Left kidney (tissue), 8 donors: ENCODE measurements at places on chromosomes 16 and 17.
A peak's percentile ranks its signal among the peaks of the same experiment; 100 is the strongest.

- no peak for DNase-seq
Measured at GRCh38 chr17:77273397-77274085, 132.8 kb downstream of the SEC14L1 start.

DNA sequence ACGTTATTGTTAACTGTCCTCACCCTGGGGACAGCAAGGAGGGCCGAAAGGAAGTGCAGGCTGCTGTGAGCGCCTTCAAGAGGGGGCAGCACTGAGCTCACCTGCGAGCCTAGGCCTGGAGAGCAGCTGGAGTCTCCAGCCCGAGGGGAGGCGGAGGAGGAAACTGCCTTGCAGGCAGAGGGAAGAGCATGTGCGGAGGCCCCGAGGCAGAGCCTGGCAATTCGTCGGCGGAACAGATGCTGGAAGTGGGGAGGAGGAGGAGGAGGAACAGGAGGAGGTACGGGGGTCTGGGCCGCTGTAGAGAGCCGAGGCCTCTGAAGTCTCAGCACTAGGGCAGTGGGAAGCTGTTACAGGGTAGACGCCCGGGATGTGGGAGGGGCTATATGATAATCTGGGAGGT is 49.6 kb upstream of the PLCG2 start:
- no peak for DNase-seq

DNA sequence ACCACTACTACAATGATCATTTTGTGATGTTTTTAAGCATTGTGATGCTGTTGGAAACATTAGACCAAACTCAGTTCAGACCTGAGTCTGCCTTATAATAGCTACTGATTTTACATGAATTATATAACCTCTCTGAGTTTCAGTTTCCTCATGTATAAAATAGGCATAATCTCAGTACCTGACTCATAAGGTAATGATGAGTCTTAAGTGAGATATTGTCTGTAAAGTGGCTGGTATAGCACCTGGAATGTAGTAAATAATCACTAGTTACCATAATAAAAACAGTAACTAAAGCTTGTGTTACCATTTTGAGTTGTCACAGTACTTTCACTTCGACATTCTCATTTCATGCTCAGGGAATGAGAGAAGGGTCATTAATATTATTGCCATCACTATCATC is 381.5 kb upstream of the SALL1 start:
- no peak for DNase-seq

GRCh38 chr16:11105038-11105903 is 150.7 kb downstream of the SOCS1 start:
- DNase-seq: peak; percentile 28

DNA sequence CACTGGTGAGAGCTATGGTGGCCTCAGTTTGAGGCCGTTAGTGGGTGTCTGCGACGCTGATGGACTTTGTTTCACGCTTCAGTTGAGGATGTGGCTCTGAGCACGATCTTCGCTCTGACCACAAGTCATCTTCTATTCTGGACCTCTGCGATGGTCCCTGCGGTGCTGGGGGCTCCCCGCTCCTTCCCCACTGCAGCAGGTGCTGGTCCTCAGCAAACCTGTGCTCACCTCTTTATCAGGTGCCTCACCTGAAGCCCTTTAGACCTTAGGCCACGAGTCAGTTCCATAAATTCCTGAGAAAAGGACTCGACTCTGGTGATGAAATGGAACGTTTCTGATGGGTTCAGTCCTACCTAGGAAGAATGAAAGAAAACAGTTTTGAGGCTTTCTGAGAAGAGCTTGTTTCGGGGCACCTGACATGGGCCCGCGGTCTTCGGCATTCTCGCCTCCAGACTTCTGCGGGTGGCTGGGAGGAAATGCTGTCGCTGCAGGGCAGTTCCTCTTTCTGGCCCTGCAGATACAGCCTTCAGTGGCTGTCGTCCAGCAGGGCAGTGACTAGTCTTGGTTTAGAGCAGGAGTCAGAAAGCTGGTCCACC is 4.7 kb downstream of the KCTD5 start:
- DNase-seq: no peak

DNA sequence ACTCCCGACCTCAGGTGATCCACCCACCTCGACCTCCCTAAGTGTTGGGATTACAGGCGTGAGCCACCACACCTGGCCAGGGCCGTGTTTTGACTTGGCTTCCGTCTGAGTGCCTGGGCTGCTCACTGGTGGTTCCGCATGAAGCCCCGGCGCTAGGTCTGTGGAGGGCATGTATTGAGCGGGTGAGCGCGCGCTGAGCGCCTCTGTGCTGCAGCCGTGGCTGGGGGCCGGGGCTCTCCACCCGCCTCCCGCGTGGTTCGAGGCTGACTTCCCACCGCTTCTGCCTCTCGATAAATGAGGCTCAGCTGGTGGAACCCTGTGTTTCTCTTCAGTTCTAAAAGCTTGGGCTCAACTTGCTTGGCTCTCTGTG is 38.9 kb upstream of the ATP2A3 start:
- DNase-seq: no peak

DNA sequence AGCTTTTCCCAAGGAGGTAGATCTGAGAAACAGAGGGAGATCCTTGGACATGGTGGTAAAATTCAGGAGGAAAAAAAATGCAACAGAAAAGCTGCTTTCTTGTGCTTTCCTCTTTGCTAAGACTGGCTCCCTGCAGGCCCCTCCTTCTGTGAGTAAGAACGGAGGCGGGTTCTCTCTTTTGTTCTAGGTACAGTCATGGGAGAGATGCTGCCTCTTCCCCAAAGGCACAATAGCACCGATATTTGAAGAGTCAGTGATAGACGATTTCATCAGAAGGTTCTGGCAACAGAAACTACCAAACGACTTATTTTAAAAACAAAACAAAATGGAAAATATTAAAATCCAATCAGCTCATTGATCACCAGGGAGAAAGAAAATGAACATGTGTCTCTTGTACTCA is 32.6 kb upstream of the KIFC3 start:
- no peak for DNase-seq

DNA sequence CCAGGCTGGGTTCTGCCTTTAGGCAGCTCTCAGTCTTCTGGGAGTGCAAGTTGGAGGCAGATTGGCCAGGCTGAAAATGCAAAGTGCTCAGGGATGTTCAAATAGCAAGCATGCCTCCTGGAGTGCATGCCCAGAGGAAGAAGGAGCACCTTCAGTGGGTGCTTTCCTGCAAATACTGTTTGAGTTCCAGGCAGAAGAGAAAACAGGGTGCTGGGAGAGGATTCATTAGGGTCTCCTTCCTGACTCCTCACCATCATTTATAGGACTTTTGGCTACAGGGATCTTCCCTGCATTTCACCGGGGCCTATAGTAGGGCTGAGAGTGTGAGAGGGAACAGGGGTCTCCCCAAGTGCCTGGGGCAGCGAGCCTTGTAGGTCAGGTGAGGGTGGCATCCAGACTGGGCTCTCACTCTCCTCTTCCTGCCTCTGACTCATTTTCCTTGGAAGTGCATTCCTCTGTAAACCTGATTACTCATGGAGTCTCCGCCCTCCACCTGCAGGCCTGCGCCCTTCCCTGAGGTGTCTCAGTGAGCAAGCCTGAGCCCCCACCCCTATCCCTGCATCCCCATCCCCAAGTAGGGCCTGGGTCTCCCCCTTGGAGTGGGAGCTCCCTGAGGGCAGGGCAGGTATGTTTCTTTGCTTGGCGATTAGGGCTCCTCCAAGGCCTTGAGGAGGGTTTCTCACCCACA is 17.1 kb upstream of the TNS4 start:
- no peak for DNase-seq

GRCh38 chr16:23014592-23014991 is 134.7 kb downstream of the USP31 start:
- no peak for DNase-seq

GRCh38 chr17:50346313-50347116 is 589 bp downstream of the XYLT2 start:
- no peak for DNase-seq

DNA sequence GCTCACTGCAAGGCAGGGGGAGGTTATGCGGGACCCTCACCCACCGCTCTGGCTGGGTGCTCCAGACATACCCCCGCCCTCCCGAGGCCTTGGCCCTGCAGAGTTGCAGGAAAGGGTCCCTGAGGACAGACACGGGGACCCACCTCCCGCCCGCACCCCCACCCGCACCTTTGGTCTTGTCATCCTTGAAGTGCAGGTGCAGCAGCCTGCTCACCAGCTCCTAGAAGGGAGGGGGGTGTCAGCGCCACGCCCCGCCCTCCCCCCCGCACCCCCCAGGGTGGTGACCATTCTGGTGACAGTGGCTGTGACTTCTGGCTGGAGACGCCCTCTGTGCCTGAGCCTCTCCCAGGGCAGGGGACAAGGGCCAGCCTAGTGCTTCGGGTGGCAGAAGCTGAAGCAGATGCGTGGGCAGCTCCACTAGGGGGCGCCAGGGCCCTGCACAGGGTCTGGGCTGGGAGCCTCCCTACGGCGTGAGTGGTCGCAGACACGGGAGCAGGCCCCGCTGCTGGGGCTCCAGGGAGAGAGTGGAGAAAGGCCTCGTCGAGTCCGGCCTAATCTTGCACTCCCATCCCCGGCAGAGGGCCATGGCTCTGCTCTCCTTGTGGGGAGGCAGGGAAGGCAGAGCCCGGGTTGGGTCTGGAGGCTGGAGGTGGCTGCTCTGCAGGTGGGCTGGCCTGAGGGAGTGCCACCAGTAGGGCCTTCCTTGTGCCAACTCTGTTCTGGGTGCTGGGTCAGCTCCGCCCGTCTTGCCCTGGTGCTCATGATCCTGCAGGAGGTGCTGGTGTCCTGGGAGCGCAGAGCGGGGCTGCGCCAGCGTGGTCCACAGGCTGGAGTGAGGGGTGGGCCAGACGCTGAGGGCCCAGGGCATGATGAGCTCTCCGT is 2.7 kb downstream of the CENPX start:
- DNase-seq: no peak

- no peak for DNase-seq
Measured at GRCh38 chr16:13463619-13464018, 456.3 kb upstream of the ERCC4 start.
